ENCODE measurements at places on chromosomes 11 and 22.
A peak's percentile ranks its signal among the peaks of the same experiment; 100 is the strongest.

DNA sequence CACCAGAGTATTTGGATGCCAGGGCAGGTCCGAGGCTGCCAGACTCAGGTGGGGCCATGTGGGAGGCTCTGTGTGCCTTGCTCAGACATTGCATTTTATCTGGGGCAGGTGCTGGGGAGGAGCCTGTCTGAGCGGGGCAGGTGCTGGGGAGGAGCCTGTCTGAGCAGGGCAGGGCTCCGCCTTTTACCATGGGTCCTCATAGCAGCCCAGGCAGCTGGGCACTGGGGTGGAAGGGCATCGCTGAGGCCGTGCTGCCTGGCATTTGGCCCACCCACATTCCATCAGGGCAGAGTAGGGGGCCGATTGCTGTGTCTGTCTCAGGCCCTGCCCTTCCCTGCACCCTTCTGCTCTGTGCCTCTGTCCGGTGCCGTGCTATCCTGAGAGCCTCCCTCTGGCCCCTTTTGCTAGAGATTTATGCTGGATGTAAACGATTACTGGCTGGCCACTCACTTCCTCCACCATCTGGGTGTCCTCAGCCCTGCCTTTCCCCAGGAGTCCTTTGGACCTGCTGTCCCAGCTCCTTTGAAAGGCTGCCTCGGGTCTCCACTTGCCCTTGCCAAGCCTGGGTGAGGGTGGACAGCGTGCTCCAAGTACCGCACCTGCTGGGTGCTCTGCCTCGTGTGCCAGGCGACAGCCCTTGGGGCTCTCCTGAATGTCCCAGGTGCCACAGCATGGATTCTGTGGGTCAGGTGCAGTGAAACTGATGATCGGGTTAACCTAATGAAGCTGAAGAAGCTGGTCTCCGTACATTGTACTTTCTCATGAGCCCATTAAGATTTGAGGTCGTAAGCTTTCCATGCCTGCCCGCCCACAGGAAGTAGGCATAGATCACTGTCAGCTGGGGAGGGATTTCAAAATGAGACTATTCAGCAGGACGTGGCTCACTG, 281.6 kb downstream of the TBC1D22A start:
- no peak for DNase-seq

DNA sequence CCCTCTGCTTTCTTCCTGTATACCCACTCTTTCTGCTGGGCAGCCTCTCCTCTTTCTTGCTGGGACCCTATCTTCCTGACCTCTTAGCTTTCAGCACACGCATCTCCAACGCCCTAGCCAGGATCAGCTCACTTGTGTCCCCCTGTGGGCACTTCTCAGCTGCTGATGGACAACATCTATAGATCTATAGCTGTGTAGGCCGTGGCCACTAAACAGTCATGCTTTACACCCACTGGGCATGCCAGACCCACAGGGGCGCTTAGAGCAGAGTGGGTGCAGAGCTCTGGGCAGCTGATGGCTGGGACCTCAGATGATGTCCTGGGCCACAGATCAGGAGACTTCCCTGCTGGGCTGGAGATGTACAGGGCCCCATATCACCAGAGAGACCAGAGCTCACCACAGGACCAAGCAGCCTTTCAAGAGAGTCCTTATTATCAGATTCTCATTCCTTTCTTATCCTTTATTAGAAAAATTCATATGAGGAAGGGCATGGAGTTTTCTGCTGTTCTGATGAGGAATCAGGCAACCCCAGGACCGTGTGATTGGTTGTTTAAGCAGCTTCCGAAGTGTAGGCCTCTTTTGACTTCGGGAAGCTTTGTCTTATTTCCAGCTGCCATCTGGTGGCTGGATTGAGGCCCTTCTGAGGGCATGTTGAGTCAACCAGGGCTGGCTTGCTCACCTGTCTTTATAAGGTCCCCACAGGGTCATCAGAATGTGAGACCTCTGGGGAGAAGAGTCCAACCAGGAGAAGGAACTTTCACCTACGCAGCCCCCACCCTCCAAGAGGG, 60.5 kb downstream of the OSBP2 start:
- DNase-seq, result no peak

GRCh38 chr11:1779034-1779805, 15.5 kb upstream of the CTSD start:
- no peak for DNase-seq

- no peak for DNase-seq
Measured at GRCh38 chr11:128767591-128768001, 73.7 kb downstream of the FLI1 start.

- no peak for DNase-seq
Measured at GRCh38 chr11:206526-207207, 532 bp downstream of the BET1L start.

GRCh38 chr22:31230871-31231621, 18.9 kb downstream of the LIMK2 start:
- DNase-seq, result no peak

DNA sequence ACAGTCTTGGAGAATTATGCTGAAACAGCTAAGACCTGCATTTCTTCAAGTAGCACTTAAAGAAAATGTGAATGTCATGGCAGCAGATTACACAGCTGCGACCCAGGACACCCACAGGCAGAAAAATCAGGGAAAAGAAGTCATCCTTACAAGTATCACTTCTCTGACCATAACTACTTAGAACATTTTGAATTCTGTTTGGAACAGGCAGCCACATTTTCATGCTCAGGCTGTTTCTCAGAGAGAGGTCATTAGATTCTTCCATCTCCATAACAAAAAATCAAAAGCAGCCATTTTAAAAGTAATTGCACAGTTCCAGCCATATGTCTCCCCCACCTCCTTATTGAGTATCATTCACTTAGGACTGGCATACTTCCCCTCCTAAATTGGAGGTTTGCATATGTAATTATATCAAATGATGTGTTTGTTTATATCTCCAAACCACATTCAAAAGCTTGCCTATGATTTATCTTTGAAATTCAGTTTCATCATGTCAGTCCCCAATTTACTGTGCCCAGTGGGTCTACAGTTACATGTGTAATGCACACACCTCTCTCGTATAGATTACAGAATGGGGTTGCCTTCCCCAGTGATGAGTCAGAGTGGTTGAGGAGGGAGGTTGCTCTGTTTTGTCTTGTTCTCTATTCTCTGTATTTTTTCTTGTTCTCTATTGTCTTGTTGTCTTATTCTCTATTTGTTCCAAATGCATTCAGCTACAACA, 276.5 kb upstream of the MTNR1B start:
- DNase-seq, result no peak

DNA sequence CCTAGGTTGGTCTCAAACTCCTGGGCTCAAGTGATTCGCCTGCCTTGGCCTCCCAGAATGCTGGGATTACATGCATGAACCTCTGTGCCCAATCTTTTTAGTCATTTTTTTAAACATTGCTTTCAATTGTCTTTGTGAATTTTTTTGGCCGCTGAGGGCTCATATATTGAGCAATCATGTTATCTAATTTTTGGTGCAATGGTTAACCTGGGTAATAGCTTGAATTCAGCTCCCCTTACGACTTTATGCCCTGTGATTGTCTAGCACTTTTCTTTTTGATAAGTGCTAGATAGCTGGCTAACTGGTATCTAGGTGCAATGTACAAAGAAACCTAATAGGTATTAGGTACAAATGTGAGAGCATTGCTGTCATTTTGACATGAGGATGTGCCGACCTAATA, 35.3 kb upstream of the CAT start:
- DNase-seq, result no peak

- peak; percentile 25 for DNase-seq
Measured at GRCh38 chr11:102268083-102268984, 49.0 kb upstream of the BIRC3 start.

DNA sequence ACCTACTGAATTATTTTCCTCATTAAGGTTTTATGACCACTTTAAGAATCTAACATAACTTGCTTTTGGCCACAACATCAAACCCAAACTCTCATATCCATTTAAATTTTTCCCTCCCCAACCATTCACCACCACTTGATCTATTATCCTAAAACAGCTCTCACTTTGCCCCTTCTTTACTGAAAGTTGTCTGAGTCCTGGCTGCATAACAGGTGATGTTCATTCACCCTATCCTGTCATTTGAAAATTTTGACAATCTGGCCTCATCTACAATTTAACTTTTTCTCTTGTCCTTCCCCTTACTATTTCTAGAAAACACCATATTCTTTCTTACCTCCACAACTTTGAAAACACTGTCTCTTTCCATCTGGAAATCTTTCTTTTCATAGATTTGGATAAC, 89.3 kb downstream of the BDNF start:
- DNase-seq, result no peak

DNA sequence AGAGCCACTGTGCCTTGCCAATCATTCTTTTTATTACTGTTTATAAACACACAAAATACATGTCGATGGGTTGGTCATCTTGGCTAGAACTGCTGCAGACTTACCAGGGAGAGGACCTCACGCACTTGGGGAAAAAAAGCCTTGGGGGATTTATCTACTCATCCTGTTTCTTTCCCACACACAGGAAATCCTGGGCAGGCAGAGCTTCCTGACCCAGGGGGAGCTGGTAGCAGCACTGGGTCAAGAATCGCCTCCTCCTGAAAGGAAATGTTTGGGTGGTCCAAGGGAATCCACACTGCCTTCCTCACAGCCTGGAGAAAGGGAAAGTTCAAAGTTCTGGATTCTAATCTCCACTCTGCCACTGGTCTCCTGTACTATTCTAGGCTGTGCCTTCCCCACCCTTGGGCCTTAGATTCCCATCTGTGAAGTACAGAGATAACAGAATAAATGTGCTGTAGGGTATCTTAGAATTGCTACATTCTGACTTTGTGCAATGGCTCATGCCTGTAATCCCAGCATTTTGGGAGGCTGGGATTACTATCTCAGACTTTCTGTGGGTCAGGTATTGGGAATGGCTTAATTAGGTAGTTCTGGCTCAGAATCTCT, 31.2 kb upstream of the SMTN start:
- no peak for DNase-seq

GRCh38 chr11:80929031-80929805, 1488.4 kb upstream of the TENM4 start:
- DNase-seq, result no peak

DNA sequence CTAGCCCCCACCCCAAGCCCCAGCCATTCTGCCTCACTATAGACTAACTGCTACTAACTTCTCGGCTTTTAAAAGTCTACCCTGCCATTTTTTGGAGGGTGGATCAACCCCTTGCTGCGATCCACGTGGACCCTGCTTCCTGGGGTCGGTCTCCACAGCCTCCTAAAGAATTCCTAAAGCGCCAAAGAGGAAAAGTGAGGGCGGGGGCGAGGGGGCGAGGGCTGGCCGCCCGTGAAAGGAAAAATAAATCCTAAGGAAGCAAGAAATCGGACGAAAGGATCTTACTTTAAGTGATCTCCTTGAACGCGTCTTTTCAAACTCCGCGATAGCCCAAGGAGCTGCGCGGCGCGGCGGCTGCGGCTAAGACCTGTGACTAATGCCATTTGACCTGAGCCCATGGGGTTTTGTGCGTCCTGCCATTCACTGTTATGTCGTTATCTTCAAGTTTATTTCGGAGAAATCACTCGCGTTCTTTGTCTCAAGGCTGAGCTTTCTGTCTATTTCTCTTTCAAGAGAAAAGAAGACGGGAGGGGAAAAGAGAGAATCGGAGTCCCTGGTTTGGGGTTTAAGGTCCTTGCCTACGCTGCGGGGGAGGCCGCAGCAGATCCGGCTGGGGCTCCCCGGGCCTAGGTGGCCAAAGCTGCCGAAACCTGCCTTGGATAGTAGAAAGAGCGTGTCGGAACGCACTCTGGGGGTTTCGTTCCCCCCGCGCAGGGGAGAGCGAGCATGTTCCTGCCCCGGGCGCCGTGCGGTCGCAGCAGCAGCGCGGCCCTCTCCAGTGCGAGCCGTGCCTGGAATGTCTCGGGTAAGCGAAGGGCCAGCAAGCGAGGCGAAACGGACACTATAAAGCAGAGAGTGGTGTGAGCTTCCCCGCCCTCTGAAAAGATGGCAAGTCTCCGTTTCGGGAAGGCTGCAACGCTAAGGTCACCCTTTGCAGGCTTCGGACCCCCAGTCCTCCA, 2.8 kb upstream of the DBX1 start:
- DNase-seq, result no peak

DNA sequence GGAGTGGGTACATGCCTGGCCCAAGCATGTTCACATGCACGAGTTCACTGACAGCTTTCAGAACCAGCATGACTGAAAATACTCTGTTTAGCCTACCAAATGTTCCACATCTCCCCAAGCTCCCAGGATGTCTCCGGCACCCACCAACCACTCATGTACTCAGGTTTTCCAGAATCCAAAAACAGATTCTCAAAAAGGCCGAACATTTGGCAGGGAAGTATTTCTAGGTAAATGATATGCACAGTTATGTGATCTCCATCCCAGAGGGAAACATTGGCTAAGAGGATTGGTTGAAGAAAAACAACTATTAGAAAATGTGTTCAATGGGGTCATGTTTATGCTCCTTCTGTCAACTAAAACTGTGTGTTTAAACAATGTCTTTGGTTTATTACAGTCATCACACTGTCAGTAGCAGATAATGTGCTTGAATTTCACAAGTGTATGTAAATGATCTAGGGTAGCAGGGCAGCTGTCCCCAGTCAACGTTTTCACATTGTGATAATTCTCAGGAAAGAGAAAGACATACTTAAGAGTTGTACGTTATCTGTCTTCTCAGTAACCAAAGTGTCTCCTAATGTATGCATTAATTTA, 52.3 kb downstream of the BARX2 start:
- DNase-seq, result no peak

DNA sequence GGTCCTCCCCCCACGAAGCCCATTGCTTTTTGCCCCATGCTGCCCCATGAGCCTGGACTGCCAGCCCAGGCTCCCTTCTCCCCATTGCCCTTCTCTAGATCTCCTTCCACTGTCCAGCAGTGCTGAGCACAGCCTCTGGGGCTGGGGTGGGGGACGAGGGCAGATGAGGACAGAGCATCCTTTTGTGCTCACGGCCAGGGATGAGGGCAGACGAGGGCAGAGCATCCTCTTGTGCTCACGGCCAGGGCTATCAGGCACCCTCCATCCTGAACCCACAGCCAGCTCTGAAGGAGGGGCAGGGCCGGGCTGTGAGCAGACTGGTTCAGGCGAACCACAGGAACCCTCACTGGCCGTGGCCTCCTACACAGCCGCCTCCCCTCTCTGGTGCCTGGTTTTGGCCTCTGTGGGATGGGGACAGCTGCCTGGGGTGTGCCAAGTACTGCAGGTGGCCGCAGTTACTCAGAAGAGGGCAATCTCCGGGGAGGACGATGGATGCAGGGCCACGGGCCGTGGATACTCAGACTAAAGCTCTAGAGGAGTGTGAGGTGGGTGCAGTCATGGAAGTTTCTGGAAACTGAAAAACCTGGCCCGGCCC, 1258.8 kb downstream of the BRD1 start:
- no peak for DNase-seq

DNA sequence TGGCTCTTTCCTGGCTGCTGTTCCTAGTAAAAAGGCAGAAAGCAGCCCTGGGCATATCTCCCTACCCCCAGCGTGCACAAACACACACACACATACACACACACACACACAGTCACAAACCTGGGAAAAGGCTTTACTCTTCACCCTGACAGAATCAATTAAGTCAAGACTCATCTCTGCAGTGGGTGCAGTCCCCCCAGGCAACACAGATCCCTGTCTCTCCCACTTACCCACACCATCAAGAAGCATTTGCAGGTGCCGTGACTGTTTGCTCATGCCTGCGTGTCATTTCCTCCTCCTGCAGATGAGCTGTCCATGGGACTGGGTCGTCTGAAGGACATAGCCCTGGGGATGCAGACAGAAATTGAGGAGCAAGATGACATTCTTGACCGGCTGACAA, 28.6 kb downstream of the SNAP29 start:
- DNase-seq, result no peak

- DNase-seq, result no peak
Measured at GRCh38 chr11:134742224-134742612, 330.2 kb upstream of the B3GAT1 start.
